Tibial artery (tissue), 4 donors: ENCODE measurements at places on chromosomes 5 and 9.

GRCh38 chr5:78983601-78984438 lies 1.3 kb downstream of the ARSB start:
- DNase-seq: no peak

GRCh38 chr9:2526071-2526828 lies 95.3 kb upstream of the VLDLR start:
- DNase-seq: no peak

- DNase-seq: no peak
These were observed 16.9 kb upstream of the ADRA1B start for GRCh38 chr5:159899067-159900049.

- no peak for DNase-seq
These were observed 9.9 kb downstream of the TMEM232 start for GRCh38 chr5:110716247-110717245.

GRCh38 chr9:98642661-98643312 lies 65.9 kb downstream of the GABBR2 start:
- no peak for DNase-seq

DNA sequence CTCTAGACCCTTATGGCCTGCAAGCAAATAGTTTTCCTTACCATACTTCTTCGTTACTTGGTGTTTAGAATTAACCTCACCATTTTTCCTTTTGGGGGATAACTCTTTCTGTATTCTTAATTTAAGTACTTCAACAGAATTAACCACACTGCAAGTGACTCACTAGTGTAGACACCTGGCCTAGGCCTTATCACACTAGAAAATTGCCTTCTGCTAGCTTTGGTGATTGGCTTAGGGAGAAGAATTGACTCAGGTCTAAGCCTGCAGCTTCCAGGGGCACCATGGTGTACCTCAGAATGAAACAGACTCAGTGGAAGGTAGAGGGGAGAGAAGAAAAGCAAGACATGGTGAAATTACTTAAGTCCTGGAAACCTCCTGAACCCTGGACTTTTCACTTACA lies 112.8 kb upstream of the HMHB1 start:
- no peak for DNase-seq

GRCh38 chr9:120136696-120137095 lies 443.3 kb downstream of the CDK5RAP2 start:
- no peak for DNase-seq

DNA sequence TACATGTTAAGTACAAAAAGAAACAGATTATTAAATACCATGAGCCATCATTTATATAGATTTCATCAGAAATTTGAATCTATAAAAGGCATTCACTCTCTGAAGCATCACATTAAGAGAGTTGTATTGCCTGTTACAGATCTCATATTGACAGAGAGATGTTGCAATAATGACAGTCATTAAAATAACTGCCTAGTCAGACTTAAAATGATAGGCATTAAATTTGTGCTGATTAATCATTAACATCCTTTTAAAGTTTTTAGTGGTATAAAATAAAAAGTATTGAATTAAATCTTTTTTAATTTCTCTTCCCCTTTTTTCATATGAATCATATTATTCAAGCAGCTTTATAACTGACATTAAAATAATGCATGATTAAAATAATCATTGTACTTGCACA lies 404.9 kb upstream of the FAM174A start:
- no peak for DNase-seq

DNA sequence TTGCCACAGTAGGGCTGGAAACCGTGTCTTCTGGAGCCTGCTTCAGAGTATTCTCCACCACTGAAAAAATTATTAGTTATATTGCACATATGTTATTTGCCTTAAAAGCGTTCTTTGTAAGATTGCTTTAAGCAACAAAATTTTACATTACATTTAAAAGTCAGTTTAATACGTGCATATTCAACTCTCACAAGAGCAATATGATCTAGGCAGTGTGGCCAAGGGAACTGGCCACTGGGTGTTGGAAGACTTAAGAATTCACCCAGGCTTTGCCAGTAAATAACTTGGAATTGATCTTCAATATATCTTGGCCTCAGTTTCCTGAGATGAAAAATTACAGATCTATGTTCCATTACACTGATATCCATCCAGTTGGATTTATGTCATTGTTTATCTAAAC lies 694.4 kb downstream of the EFNA5 start:
- DNase-seq: no peak

DNA sequence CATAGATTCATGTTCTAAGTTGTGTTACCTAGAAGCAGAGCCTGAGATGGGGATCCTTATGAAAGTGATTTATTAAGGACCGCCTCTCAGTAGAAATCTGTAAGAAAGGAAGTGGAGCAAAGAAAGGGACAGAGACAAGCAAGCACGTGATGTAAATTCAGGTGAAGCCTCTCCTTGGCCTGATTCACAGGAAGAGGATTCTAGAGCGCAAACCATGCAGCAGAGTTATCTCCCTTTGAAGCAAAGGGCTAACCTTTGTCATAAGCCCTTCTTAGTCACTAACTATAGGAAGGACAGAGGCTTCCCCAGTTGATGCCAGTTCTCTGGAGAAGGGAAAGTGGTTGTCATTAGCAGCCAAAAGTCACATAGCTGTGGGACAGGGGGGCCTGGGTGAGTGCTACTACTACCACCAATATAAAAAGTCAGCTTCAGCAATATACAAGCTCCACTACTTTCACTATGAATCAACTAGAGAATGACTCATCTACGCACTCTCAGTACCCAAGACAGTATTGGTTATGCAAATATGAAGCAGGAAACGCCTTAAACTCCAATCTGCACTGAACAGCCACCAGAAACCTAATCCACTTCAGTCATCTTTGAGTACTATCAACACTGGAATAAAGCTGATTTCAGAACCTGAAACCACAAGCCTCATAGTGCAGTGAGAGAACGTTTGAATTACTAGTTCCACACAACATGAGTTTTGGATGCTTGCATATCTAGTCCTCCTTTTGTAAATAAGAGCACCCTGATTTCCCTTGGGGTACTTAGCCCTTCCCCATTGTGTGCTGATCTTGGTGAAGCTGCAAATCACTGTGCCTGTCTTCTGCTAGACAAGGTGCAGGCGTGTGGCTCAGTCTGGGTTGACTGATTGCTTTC lies 162.7 kb downstream of the ZNF608 start:
- no peak for DNase-seq

- DNase-seq: no peak
These were observed 237.8 kb upstream of the DAPK1 start for GRCh38 chr9:87259543-87260518.

- peak; percentile 19 for DNase-seq
These were observed 5.4 kb upstream of the P4HA2 start for GRCh38 chr5:132233081-132233480.

- no peak for DNase-seq
These were observed 7.9 kb upstream of the ANKDD1B start for GRCh38 chr5:75603371-75603770.

- DNase-seq: no peak
These were observed 32.0 kb downstream of the SAR1B start for GRCh38 chr5:134600600-134600999.

- DNase-seq: no peak
These were observed 61.4 kb downstream of the C9orf50 start for GRCh38 chr9:129559506-129559881.

DNA sequence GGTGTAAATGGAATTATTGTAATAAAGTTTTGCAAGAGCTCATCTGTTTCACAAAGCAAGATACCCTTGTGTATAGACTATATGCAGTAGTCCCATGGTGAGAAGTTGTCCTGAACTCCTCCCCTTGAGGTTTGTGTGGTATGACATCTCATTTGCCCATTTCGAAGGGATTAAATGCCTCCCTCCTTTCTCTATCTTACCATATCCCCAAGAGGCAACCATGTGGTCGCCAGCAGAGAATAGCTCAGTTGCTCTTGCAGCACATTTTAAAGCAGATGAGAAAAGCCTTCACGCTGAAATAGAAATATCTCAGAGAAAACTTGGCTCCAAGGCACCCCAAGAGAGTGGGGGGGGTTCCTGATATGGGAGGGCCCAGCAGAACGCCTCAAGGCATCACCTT lies 4.6 kb downstream of the SEMA6A start:
- no peak for DNase-seq

DNA sequence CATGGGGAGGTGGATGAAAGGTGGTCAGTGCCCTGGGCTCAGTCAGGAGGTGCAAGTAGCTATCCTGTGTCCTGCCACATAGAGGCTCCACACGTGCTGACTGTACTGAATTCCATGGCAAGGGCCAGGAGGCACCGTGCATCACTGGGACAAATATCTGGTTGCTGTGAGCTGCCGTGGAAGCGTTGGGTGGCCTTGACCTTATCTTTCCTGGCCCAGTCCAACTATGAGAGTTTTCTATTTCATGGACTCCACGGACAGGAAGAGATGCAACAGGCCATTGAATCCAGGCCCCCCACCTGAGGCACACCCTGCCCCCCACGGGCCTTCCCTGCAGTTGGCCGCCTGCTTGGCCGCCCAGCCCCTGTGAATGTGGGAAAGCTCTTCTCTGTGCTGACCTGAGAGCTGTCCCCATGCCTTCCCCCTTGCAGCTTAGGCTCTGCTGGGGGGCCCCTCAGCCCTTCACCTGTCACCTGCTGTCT lies 1.7 kb downstream of the GRHPR start:
- no peak for DNase-seq

DNA sequence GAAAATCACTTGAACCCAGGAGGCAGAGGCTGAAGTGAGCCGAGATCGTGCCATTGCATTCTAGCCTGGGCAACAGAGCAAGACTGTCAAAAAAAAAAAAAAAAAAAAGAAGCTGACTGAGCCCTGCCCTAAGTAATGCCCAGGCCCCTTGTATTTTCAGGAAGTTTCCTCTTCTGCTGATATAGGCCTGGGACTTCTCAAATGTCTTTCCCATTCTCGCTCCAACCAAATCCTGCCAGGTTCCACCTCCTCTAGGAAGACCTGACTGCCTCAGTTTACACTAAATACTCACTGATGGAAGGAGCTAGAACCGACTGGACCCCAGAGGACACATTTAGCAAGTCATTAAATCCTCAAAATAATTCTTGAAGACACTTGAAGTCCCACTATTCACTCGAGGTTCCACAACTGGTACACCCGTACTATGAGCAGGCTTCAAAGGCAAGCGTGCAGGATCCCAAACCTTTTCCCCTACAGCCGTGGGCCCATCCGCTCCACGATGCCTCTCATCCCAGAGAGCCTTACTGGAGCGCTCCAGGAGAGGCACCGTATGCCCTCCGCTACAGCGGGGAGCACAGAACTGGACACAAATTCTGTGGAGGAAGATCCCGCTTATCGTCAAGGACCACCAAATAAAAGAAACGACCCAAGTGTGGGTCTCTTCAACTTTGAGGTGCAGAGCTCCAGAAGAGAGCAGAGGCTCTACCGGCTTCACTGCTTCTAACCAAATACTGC lies 676 bp downstream of the NOL6 start:
- DNase-seq: no peak

- no peak for DNase-seq
These were observed 1.4 kb downstream of the NR6A1 start for GRCh38 chr9:124769549-124770358.

GRCh38 chr9:7239708-7240107 lies 481.9 kb downstream of the KDM4C start:
- no peak for DNase-seq

DNA sequence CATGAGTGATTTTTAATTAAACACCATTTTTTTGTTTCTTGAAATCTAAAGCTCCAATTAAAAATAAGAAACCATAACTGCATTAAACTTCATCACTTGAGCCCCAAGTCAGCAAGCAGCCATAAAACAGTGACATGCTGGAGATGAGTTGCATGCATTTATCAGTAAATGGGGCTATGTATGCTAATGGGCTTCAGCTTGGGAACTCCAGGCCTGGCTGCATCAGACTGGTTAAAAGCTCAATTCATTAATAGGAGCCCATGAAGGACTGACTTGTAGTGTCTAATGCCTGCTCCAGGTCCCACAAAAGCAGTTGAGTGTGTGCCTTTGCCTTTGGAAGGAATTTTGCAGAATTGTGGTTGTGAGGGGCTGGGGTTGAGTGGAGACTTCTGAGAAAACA lies 33.6 kb upstream of the GPR151 start:
- DNase-seq: no peak

- DNase-seq: no peak
These were observed 247.2 kb downstream of the KIF4B start for GRCh38 chr5:155260798-155261197.

- DNase-seq: no peak
These were observed 465.5 kb downstream of the DNAH5 start for GRCh38 chr5:13478831-13479465.

- DNase-seq: peak; percentile 49
These were observed 53.3 kb downstream of the AHRR start for GRCh38 chr5:374631-375335.

DNA sequence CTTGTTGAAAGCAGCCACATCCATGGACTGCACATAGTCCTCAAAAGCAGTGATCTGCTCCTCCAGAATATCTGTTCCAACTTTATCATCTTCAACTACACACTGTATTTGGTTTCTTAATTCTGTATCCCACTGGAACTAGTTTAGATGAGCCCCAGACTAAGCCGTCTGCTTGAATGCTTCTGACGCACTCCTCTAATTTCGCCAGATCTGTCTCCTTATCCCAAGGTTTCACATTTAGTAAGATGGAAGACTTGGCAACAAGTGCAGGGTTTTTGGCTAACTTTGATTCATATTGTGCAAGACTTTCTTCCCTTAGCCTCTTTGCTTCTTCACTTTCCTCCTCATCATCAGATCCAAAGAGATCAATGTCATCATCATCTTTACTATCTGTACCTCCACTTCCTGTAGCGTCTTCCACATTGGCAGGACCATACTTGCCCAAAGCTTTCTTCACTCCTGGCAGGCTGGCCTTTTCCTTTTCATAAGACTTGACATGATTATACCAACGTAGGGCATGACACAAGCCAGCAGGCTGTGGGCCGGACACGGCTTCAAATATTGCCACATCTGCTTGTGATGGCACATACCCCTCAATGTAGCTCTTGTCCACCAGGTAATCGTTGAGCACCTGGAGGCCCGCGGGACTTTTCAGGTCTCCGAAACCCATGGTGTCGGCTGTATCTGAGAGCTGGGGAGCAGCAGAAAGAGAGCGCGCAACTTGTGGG lies 56.2 kb upstream of the PIK3R1 start:
- no peak for DNase-seq
